ENCODE measurements at places on chromosomes 11 and 22.

DNA sequence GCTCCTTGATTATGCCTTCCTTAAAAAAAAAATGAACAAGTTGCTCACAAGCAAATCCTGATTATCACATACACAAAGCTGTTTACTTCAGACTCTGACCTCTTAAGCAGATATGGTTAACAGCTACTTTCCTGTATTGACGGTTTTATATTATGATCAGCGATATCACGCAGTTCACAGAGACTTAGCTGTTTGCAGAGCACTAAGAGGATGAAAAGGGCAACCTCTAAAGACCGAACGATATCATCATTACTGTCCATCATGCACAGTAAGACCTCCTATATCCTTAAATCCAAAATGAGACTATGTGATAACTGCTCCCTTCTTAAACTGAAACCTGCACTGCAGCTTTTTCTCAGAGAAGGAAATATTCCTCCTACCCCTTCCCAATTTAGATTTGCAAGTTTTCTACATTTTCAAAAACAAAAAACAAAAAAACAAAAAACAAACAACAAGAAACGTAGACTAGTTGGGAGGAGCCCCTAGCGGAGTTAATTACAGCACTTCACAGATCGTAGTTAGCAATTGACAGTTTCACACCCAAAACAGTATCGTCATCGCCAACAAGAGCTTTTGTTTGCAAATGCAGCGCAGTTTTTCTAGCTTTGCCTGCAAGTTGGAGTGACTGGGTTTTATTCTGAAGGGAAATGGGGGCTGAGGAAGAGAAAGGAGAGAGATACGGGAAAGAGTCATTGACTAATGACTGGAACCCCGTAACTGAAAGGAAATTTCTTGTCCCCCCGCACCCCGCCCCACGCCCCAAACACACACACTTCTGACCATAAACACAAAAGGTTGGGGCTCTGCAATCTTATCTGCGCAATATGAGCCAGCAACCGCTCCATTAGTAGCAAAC is 1.2 kb downstream of the DDX6 start:
- DNase-seq = no peak

- no peak for DNase-seq
Observed at GRCh38 chr11:94557421-94557820, 9.7 kb upstream of the PIWIL4 start.

DNA sequence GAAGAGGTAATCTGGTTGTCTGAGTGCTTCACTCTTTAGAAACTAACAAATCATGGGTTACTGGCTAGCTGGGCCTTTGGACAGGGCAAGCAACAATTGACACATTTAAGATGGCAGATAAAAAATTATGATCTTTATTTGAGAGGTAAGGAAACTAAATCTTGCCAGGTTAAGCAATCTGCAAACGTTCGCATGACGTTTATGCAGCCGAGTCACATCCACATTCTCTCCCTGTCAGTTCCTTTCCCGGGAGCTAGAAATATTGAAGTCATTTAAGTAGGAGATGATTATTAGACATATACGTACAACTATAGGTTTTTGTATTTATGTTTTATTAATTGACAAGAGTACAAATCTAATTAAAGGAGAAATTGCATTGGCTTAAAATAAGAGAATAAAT is 57.4 kb upstream of the RCN1 start:
- DNase-seq = no peak

DNA sequence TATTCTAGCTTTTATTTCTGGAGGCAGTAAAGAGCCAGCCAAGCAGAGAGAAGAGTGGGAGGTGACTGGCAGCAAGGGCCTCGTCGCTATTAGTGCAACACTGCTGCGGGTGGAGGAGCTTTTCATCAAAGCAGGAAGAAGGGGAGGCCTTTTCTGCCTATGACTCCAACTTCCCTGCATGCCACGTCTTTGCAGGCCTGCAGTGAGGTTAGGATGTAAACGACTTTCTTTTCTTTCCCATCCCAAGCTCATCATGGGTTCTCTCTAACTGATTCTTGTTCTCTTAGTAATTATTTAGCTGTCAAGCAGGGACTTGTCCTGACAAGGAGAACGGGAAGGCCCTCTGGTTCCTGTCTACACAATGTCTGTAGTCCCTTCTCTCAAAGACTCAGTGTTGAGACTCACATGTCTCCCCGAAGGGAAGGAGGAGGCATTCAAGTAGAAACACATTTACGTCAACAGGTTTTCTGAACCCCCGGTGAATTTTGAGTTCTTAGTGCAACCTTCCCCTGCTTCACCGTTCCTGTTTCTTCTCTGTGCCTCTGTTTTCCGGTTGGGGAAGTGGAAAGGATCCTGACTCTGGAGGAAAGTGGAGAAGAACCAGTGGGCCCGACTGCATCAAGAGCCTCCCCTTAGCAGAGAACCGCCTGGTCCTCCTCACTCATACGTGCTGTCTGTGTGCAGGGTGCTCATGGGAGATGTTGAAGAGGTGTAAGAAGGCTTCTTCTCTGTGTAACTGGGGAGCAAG is 56.9 kb downstream of the PACS1 start:
- DNase-seq = peak; percentile 22

GRCh38 chr22:20581503-20582170 is 74.2 kb downstream of the MED15 start:
- no peak for DNase-seq

- no peak for DNase-seq
Observed at GRCh38 chr22:43859621-43860020, 2.7 kb downstream of the SULT4A1 start.

GRCh38 chr11:131441051-131441810 is 70.8 kb downstream of the NTM start:
- no peak for DNase-seq

DNA sequence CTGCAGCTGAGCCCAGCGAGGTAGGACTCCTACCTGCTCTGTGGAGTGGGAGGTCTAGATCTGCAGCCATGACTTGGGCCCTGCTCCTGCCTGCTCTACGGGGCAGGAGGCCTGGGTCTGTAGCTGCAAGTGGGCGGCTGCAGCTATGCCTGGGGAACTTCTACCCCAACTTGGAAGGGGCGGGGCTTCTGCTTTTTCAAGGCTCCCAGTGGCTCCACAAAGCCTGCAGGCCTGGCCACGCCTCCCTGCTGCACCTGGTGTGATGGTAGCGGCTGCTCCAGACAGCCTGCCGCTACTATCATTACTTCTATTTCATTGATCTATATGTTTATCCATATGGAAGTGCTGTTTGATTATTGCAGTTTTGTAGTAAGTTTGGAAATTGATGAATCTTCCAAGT is 121.2 kb downstream of the NELL1 start:
- DNase-seq = no peak

DNA sequence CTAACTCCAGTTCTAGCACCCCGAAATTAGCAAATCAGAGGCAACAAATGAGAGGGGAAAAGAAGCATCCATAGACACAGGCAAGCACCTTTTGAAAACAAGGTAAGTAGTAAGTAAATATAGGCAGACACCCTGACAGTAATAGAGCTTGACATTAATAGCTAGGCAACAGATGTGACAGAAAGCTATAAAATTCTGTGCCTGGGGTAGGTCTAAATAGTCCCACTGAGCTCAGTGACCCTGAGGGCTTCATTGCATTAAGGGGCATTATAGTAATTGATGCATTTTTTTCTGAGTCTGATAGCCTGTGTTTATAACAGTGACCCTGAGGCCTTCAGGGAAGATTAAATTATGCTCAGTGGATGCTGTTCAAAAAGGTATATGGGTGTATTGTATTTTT is 197.1 kb downstream of the HIPK3 start:
- DNase-seq = no peak

DNA sequence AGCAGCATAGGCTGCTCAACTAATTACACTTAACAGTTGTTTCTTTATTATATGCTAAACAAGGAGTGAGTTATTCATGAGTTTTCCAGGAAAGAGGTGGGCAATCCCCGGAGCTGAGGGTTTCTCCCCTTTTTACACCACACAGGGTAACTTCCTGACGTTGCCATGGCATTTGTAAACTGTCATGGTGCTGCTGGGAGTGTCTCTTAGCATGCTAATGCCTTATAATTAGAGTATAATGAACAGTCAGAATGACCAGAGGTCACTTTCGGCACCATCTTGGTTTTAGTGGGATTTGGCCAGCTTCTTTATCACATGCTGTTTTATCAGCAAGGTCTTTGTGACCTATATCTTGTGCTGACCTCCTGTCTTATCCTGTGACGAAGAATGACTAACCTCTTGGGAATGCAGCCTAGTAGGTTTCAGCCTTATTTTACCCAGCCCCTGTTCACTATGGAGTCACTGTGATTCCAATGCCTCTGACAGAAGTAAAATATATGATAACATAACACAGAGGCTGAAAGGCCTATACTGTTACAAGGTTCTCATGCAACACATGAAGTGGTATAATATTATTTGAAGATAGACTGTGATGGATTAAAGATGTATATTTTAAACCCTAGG is 41.3 kb upstream of the RDX start:
- DNase-seq = no peak

GRCh38 chr11:13984616-13985450 is 22.3 kb downstream of the SPON1 start:
- DNase-seq = no peak

DNA sequence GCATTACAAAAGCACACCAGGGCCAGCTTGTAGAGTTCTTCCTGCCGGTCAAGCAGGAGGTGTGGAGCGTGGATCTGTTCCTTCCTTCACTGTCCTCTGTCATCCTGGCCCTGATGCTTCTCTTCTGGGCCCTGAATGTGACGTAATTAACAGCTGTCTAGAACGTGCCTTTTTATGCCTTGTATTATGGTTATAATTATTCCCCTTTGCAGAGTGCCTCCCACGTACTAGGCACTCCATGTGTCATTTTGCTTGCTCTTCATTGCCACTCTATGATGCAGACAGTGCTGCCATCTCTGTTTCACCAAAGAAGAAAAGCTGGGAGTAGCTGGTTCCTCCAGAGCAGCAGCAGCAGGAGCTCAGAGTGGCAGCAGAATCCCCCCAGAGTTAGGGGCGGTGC is 132.1 kb upstream of the TTC12 start:
- no peak for DNase-seq

DNA sequence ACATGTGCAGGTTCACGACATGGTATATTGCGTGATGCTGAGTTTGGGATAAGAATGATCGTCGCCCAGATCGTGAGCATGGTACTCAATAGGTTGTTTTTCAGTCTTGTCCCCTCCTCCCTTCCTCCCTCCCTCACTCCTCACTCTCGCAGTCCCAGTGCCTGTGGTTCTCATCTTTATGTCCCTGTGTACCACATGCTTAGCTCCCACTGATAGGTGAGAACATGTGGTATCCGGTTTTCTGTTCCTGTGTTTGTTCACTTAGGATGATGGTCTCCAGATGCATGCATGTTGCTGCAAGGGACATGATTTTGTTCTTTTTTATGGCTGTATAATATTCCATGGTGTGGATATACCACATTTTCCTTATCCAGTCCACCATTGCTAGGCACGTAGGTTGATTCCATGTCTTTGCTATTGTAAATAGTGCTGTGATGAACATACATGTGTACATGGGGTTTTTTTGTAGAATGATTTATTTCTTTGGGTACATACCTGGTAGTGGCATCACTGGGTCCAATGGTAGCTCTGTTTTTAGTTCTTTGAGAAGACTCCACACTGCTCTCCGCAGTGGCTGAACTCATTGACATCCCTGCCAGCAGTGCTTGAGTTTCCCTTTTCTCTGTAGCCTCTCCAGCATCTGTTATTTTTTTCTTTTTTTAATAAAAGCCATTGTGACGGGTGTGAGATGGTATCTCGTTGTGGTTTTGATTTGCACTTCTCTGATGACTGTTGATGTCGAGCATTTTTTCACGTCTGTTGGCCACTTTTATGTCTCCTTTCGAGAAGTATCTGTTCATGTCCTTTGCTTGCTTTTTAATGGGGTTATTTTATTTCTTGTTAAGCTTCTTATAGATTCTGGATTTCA is 16.4 kb downstream of the ZBED4 start:
- no peak for DNase-seq

DNA sequence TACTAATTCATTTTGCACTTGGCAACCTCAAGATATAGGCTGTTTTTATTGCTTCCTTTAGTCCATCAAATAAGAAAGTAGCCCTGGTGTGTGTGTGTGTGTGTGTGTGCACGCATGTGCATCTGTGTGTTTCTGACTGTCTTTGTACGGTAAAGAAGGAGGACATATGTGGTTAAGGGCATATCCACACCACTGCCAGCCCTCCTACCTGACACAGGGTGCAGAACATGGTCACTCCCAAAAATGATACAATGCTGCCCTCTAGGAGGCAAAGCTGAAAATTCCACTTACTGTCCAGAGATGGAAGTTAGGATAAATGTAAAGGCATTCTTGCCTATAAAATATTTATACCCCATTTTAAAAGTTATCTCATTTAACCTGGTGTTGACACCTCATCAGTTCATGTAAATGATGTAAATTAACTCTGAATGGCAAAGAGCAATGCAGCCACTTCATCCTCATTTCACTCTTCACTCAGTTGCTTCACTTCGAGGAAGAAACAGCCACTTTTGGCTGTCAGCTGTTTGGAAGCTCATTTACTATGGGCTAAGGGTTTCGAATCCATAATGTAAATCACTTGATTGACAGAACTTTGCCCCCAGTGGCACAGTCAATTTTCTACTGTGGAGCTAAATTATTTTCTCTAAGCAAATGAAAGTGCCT is 83.1 kb upstream of the MTNR1B start:
- DNase-seq = no peak

DNA sequence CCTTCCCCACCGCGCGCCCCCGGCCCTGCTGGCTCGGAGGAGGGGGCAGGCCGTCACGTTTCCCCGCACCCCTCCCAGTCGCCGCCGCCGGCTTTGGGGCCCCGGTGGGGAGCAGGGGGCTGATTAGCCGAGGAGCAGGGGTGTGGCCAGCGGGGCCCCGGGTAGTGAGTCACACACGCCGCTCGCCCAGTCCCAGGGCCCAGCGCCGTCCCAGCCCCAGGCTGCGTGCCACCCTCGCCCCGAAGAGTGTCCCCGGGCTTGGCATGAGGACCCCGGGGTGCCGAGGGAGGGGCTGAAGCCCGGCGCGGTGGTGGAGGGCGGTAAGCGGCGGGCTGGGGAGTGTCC is 34.4 kb downstream of the PRDM11 start:
- DNase-seq = peak; percentile 16

DNA sequence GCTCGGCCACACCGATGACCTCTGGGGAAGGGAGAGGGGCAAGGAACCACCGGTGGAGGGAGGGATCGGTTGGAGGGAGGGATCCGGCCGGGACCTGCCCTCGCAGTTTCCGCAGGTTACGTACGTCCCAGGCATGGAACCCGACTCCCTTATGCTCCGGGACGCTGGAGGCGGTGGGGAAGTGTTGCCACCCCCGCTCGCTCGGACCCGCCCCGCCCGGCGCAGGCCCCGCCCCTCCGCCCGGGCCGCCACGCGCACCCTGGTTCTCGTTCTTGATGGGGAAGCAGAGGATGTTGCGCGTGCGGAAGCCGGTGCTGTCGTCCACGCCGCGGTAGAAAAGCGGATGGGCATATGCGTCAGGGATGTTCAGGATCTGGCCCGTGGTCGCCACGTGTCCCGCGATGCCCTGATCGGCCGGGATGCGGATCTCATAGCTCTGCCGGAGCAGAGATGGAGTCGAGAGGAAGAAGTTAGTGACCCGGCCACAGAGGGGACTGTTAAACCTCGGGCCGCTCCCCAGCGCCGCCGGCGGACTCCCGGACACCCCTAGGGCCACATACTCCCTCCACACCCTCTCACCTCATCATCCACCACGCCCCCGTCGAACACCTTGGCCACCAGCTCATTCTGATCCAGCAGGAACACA is 89.8 kb downstream of the PDE2A start:
- peak; percentile 27 for DNase-seq

GRCh38 chr11:110200241-110200640 is 96.2 kb downstream of the RDX start:
- DNase-seq = no peak

Measured in stimulated activated CD8-positive, alpha-beta memory T cell treated with anti-CD3 and anti-CD28 coated beads, Interleukin-2, amount 100 ng/mL, for 1 hour (primary cell).